ENCODE measurements at places on chromosomes 11 and 22.

- DNase-seq, result no peak
These were observed 24.6 kb downstream of the IGF2 start for GRCh38 chr11:2114430-2115241.

DNA sequence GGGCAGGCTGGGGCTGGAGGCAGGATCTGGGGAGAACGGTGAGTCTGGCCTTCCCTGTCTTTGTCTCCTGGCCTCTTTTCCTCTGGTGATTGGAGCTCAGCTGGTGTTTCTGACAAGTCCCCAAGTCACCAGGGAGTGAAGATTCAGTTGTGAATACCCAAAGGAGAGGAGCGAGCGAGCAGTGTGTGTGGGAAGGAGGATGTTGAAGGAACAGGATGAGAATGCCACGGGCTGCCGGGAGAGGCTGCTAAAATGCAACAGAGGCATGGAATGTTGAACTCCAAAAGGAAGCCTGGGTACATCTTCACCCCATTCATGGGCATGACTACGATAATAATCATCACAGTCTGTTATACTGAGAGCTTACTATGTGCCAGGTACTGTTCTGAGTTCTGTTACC lies 163.3 kb downstream of the CEP164 start:
- no peak for DNase-seq

GRCh38 chr11:11731311-11732083 lies 109.7 kb upstream of the GALNT18 start:
- peak; percentile 11 for DNase-seq

DNA sequence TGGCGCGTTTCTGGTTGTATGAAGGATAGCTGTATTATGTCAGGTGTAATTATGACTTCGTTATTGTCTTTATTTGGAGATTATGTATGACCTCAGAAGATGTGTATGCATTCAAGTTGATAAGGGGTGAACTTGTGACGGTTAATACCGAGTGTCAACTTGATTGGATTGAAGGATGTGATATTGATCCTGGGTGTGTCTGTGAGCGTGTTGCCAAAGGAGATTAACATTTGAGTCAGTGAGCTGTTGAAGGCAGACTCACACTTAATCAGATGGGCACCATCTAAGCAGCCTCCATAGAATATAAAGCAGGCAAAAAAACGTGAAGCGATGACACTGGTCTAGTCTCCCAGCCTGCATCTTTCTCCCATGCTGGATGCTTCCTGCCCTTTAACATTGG lies 15.3 kb upstream of the CD82 start:
- no peak for DNase-seq

DNA sequence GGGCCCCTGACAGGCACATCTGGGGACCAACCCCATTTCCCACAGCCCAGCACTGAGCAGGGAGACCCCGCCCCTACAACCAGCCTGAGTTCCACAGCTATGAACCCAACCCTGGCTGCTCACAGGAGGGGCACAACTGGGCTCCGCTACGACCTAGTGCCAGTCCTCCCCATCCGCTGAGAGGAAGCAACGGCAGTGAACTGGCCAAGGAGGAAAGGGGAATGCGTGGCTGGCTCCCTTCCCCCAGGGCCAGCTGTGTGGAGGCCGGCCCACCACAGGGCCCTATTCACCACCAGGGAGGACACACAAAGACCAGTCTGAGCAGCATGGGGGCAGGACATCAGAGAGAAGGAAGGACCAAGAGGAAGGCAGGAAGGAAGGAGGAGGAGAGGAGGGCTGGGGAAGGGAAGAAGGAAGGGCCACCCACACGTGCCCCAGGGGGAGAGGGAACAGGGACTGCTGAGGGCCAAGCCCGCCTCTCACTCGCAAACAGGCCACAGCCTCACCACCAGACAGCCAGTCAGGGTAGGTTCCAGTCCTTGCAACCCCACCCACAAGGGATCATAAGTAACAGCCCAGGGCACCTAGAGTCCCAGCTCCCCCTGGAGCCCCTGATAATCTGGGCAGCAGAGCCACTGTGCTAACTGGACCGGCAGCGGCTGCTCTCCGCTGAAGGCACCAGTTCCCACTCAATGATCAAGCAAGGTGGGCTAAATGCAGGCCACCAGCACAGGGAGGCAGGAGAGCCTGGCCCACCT lies 8.5 kb upstream of the GAL3ST1 start:
- DNase-seq, result no peak

DNA sequence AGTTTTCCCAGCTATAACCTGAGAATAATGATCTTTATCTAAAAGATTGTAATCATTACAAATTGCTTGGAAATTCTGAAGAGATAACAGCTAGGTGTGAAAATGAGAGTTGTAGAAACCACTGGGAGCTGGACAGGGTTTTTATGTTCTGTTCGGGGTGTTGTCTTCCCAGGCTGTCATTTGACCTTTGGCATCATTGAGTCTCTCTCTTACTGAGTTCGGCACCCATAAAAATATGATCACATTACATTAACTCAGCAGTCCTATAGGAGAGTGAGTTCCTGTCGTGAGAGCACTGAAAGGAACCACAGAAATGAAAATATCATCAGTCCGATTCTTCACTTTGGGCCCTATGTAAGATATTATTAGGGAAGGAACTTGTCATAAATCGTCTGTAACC lies 29.3 kb downstream of the KIRREL3 start:
- no peak for DNase-seq

- peak; percentile 29 for DNase-seq
These were observed 378.3 kb downstream of the INSC start for GRCh38 chr11:15493066-15493465.

- DNase-seq, result no peak
These were observed 35.0 kb downstream of the TIMP3 start for GRCh38 chr22:32836280-32837123.

GRCh38 chr11:44614281-44614775 lies 48.9 kb downstream of the CD82 start:
- DNase-seq, result no peak

GRCh38 chr22:41152902-41153301 lies 52.2 kb upstream of the L3MBTL2 start:
- no peak for DNase-seq

DNA sequence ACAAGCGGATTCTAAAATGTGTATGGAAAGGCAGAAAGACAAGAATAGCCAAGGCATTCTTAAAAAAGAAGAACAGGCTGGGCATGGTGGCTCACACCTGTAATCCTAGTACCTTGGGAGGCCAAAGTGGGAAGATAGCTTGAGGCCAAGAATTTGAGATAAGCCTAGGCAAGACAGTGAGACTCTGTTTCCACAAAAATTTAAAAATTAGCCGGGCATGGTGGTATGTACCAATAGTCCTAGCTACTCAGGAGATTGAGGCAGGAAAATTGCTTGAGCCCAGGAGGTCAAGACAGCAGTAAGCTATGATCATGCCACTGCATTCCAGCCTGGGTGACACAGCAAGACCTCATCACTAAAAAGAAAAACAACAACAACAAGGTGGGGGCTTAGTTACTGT lies 46.0 kb upstream of the PPP2R1B start:
- no peak for DNase-seq

DNA sequence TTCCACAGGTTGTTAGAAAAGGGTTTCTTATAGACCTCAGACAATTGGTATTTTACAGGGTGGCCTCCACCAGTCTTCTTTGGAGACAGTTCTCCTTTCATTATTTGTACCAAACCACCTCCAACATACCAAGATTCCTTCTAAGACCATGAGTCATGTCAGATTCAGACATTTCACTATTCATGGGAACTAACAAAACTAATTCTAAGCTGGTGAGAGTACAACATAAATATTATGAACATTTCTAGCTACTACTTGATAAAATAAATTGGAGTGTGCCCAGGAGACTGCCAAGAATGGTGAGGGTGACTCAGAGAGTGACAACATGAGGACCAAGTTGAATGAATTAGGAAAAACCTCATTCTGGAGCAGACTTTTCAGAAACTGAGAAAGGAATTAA lies 494.6 kb upstream of the LRRC4C start:
- DNase-seq, result no peak

GRCh38 chr11:125519860-125520834 lies 24.1 kb upstream of the FEZ1 start:
- DNase-seq, result no peak

DNA sequence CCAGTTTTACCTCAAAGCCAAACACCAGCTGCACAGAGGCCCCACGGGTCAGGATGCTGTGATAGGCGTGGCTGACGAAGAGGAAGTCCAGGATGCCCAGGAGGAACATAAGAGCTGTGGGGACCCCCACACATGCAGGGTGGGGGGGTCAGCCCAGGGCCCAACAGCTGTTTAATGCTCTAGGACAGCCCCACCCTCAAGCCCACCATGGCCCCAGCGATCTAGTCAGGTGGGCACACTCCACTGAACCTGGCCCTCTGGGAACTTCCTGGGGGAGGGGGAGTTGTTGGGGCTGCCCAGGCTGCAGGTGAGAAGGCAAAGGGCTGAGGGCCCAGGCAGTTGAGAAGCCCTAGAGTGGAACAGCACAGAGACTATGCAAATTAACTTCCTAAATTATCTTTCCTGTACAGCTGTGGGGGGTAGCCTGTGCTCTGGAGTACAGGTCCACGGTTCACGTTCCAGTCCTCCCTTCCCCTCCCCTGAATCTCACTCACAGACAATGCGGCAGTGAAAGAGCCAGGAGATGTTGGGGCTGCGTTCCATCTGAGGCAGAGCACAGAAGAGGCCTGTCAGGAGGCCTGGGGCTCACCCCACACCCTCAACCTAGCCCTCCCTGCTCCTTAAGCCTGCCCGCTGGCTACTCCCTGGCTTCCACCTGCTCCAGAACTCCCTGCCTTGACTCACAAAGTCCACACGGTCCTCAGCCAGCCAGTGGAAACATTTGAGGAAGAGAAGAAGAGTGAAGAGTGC lies 1.9 kb downstream of the SYVN1 start:
- DNase-seq, result no peak

- no peak for DNase-seq
These were observed 48.4 kb upstream of the MICAL2 start for GRCh38 chr11:12061851-12062560.

- peak; percentile 12 for DNase-seq
These were observed 90.8 kb upstream of the SHANK2 start for GRCh38 chr11:71342951-71343827.

GRCh38 chr11:121323046-121323607 lies 30.6 kb downstream of the SC5D start:
- no peak for DNase-seq

DNA sequence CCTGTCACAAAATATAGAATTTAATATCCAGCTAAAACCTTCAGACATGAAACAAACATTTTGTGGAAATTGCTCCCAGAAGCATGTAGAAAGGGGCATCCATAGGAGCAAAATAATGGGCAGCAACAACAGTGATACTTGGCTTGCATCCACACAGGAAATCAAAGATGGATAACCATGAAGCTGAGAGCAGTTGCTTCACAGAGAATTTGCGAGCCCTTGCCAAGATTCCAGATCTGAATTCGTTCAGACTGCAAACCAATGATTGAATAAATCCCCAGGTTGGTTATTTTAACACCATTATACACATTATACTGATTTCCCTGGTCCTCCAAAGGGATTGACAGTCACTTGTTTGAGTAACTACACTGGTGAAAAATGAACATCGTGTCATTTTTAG lies 15.6 kb upstream of the OR51L1 start:
- DNase-seq, result no peak

- no peak for DNase-seq
These were observed 7.3 kb upstream of the EHF start for GRCh38 chr11:34613552-34614056.

DNA sequence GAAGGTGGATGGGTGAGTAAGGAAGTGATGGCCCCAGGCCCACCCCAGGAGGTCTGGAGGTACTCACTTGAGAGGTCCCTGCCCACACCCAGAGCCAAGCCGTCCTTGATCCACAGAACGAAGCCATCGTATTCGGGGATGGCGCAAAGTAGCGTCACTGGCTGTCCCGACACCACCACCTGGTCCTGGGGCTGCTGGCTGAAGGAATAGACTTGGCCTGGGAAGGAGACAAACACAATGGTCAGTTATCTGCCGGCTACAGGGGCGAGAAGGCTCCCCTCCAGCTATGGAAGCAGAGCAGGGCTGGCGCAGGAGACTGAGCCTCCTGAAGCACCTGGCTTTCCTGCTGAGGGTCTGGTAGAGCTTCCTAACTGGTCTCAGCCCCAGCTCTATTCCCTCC lies 171.0 kb downstream of the ST3GAL4 start:
- no peak for DNase-seq

DNA sequence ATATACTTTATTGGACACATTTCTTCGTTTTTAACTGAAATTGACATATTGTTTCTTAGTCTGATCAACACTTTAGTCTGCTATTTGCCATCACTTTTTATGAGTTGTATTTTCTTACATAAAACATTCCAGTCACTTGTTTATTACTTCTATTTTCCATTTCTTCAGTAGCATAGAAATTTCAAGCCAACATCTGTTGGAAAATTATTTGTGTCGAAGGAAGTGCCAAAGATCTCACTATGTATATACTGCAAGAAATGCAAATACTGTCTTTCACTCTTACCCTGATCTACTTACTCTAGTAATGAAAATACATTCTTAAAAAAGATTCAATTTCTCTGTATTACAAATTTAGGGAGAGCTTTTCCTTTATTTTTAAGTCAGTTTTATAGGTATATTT lies 105.9 kb downstream of the SLC17A6 start:
- DNase-seq, result no peak

GRCh38 chr11:28245131-28245530 lies 136.9 kb downstream of the METTL15 start:
- no peak for DNase-seq

DNA sequence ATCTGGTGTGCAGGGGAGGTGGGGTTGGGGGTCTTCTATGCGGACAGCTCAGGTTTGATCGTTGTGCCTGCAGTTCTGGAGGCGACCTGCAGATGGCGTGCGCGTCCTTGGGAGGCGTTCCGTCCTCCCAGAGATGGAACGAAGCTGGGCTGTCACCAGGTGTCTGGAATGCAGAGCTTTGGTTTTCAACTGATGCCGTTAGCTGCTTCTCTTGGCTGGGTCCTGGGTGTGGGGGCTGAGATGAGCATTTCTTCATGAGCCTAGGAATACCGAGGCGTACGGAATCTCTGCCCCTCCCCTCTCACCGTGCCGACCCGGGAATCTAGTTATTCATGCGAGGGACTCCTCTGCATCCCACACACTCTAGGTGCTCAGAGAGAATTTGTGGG lies 98.6 kb downstream of the CEP164 start:
- peak; percentile 47 for DNase-seq

DNA sequence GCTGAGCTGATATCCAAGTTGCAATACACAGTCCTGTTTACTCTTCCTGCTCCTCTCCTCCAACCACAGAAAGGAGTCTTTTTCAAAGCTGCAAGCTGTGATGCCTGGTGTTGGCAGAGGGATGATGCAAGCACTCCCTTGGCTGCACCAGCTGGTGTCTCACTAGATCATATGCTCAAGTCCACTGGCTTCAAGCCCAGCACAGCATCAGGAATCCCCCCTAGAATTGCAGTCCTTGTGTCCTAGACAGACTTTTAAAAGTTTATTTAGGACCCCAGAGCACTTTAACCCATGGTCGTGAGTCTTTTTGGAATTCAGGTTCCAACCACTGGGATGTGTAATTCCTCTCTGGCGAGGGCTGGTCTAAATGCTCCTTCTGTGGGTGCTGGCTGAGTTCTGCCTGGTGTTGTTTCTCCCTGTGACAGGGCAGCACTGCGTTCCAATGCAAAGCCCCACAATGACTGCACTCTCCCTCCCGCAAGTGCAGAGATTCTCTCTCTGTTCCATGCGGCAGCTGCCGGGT lies 1.9 kb upstream of the HEPN1 start:
- DNase-seq, result no peak

Data from NCI-H2107 (cell line).